ENCODE measurements at places on chromosomes 16 and 17.

DNA sequence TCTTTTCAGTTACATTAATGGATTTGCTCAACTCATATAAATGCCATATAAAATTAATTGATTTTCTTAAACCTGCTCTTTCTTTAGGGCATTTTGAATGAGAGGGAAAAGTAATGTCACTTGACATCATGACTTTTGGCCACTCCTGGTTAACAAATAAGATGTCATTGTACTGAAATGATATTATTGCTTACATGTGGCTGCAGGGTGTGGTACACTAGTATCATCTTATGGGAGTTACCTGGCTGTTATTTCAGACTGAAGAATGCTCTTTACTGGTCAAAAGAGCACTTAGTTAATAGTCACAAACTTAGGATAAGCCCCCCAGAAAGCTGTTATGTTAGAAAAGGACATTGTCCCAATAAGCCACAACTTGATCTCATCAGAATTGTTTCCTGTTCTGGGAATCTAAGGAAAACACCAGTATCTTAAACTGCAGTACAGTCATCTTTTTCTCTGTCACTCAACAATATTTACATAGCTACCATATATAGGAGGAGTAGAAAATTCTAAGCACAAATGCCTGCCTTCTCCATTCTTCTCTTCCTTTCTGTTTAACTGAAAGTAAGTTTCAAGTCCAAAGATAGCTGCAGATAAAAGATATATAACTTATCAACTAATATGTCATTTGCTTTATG is 53.9 kb upstream of the MRC2 start:
- no peak for DNase-seq

DNA sequence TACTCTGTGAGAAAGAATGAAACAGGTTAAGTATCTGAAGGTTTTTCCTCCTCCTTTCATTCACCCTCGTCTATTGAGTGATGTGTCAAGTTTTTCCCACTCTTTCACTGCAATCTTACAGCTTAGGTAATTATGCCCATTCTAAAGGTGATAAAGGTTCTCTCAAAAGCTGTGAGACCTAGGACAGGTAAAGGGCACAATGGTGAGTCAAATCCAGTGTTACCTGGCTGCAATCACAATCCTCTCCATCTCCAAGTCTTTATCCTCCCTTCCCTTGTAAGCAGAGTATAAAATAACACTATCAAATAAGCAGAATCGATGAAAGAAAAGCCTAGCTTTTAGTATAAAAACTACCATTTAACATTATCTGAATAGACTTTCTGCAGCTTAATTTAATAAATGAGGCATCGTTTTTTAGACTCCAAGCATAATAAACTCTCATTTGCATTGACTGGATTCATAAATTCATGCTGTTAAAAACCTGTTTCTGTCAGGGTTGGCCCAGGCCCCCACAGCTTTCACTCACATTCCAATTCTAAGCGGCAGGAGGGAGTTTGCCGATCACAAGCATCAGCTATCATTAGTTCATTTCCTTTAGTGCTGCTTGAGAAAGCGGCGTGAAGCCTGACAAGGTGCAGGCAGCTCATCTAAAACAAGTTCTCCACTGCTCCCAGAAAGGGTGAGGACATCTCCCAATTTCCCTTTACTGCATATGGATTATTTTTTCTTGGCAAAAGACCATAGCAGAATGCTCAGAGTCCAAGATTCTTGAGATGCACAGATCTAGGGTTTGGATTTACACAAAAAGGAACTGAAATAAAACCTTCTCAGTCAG is 67.8 kb downstream of the CDH8 start:
- no peak for DNase-seq

DNA sequence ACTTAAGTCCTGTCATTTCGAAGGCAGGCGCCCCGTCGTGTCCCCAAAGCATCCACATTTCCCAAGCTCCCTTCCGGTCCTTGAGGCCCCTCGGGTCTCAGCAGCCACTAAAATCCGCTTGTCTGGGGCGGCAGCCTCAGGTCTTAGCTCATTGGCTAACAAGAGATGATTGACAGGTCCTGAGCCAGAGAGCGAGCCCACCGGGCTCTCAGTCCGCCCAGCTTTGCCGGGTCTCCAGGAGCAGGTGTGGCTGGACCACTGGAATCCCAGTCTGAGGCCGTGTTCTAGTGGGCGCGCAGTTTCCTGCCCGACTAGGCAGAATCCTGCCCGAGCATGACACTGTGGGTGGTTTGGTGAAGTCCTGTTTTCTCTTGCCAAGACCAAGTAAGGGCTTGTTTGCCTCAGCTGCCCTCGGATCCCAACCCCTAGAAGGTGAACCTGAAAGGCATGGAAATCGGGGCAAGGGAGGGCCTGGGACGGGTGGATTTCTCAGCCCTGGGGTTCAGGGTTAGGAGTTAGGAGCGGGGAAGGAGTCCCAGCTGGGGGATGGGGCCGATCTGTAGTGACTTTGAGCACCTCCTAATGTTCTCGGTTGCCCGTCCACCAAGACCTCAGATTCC is 42.8 kb downstream of the MRC2 start:
- DNase-seq, result no peak

- no peak for DNase-seq
Observed at GRCh38 chr16:50467943-50468748, 80.0 kb upstream of the NKD1 start.

DNA sequence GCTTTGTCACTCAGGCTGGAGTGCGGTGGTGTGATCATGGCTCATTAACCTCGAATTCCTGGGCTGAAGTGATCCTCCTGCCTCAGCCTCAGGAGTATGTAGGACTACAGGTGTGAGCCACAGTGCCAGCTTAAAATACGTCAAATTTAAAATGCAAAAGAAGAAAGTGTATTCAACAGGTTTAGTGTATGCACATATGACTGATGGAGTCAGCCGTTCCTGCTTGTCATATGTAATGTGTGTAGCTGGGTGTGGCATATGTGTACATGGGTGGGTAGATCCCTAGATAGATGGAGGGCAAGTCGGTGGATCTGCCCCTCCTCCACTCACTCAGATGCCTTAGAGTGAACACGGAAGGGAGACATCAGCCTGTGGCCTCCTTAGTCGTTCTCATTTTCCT is 111.0 kb downstream of the RPTOR start:
- DNase-seq, result no peak

GRCh38 chr16:30925632-30925987 is 2.2 kb downstream of the FBXL19 start:
- DNase-seq, result no peak

DNA sequence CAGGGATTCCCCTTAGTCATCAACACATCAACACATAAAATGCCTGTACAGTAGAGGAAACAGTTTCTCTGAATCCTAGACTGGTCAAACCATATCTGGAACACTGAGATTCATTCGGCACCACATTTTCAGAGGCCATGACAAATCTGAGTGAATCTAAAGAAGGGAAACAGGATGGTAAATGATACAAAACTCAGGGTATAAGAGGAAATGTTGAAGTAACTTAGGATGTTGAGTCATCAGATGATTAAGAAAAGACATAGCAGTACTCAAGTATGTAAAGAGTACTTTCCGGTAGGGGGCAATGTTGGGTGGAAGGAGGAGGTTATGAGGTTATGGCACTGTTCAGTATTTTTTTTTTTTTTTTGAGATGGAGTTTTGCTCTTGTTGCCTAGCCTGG is 358.5 kb upstream of the PMFBP1 start:
- no peak for DNase-seq

GRCh38 chr17:41731836-41732235 is 2.6 kb downstream of the HAP1 start:
- no peak for DNase-seq

GRCh38 chr17:19310151-19310550 is 52.4 kb downstream of the B9D1 start:
- no peak for DNase-seq

DNA sequence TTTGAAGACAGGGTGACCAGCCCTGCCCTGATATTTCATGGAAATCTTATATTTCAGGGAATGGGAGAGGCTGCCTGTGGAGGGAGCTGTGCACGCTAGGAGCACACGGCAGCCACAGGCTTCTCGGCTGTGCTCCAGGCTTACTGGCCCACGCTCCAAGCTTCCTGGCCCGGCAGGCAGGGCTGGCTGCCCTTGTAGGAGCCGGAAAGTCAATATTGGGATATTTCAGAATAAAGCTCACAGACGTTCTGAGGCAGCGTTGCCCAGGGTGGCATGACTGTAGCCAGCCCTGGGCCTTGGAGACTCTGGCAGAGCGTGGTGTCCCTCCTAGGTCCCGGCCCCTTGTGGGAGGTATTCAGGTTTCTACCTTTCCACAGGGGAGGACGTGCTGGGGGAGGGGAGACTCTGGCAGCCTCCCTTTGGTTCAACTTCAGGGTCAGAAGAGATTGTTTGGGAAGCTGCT is 95.6 kb downstream of the NPIPB11 start:
- DNase-seq, result no peak

DNA sequence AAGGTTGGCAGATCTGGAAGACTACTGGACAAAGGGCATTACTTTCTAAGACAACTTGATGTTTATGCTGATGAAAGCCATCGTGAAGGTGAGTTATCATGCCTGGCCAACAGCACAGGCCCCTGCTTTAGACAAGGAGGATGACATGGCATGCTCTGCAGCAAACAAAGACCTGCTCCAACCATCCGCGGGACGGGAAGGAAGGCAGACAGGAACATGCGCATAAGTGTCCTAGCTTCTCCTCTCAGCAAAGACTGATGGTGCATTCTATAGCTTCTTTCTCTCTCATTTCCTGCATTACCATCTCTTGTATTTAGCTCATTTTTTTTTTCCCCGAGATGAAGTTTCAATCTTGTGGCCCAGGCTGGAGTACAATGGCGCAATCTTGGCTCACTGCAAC is 5.4 kb downstream of the NPLOC4 start:
- no peak for DNase-seq

DNA sequence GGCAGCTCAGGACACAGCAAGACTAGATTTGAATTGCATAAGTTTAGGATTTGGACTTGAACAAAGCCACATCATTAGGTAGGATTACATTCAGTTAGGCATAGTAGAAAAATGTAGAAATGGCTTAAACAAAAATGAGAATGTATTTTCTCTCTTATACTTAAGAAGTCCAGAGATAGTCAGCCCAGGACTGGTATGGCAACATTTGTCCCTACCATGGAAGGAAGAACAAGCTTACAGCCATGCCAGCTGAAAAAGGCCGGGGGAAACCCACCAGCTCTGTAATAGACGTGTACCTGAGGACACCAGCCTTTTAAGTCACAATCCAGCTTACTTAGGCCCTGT is 11.2 kb upstream of the TMIGD1 start:
- DNase-seq, result no peak

- DNase-seq, result no peak
Observed at GRCh38 chr17:70956726-70957125, 787.4 kb downstream of the KCNJ2 start.

GRCh38 chr17:72942579-72942978 is 149.9 kb downstream of the SLC39A11 start:
- no peak for DNase-seq

DNA sequence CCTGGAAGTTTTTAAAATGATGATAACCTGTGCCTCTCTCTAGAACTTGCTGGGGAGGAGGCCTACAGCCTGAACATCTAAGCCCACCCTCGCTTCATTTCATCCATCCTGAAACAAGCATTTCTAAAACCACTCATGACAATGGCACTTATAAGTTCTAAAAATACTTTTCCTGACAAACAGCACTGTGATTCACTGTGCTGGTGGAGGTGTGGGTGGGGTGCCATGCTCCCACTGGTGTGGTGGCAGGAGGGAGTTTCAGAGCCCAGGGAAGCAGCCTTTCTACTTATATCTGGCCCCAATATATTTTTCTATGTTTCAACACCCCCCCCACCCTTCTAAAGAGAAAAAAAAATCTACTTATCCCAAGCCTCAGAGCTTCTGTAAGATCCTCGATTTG is 52.6 kb downstream of the RAB11FIP4 start:
- DNase-seq, result no peak

GRCh38 chr17:49820773-49821172 is 27.1 kb downstream of the TAC4 start:
- DNase-seq, result no peak

DNA sequence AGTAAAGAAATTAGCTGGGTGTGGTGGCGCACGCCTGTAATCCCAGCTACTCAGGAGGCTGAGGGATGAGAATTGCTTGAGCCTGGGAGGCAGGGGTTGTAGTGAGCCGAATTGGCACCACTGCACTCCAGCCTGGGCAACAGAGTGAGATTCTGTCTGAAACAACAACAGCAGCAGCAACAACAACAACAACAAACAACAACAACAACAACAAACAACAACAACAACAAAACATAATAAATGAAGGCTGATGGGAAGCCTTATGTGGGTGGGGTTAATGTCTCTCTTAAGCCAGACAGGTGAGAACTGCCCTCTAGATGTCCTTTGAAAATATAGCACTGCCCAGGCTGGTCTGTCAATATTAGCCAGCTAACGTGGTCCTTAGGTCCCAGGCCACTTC is 107.3 kb downstream of the MSI2 start:
- no peak for DNase-seq

DNA sequence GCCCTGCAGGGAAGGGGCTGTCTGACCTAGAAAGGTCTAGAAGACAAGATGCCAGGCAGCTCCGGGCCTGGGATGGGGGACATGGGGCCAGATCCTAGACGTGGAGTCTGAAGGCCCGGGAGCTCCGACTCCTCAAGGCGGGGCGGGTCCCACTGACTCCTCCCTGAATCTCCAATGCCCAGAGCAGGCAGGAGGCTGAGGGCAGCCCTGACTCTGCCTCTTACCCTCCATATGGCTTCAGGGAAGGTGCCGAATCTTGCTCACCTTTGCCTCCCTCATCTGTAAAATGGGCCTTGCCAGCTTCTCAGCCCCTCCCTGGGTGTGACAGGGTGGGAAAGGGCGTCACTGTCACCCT is 14.8 kb downstream of the VASN start:
- no peak for DNase-seq

GRCh38 chr17:79997011-79997660 is 38.5 kb downstream of the TBC1D16 start:
- no peak for DNase-seq

GRCh38 chr16:85819245-85819644 is 19.8 kb downstream of the COX4I1 start:
- no peak for DNase-seq

DNA sequence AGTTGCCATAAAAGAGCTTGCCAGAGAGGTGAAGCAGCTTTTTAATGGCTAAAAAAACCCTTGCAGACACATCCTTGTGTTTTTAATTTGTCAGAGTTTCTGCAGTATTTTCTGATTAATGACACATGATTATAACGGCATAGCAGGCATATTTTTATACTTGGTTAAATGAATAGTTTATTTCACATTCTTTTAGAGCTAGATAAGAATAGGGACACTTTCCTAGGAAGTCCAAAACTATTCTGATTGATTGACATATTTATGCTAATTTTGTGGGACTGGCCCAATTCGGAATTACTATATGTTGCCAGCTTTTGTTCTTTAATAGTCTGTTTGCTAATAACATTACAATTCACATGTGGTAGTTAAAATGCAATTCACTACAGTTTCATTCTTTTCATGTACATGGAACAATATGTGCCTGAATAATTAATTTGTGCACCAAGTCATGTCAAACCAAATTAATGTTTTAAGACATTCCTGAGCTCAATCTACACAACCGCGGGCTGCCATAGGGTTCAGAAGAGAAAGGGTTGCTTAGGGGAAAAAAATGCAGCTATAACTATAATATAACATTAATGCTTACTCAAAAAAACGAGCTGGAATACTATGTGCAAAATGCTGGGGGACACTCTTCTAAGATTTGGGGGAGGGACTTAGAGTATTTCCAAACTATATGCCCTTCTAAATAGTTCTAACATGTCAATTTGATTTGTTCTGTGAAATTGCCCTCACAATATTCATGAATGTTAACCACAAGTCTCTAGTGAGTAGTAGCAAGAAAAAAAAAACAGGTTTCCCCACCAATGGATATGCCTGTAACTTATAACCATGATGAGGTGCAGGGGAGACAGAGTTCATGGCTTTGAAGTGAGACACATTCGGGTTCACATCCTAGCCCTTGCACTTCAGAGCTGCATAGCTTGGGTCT is 305.4 kb downstream of the CEP112 start:
- DNase-seq, result no peak

- DNase-seq, result no peak
Observed at GRCh38 chr17:38498353-38498752, 70.1 kb downstream of the ARHGAP23 start.
